Activated T-helper 2 cell treated with anti-CD3 and anti-CD28 coated beads, Interferon-gamma antibody, Interleukin-2, Interleukin-4, amounts not matched to agents 10 μg/mL and 5 μg/mL and 100 μg/mL, durations not matched to agents 14 hours and 24 hours and 36 hours (primary cell): ENCODE measurements at places on chromosomes 6 and 20. TPM values are rescaled to one million over a fixed set of nuclear protein-coding genes. Genes with fewer than 3 reads are reported as not detected.

GRCh38 chr6:169991913-169992312 lies 240.5 kb downstream of the ERMARD start:
- no peak for DNase-seq

- no peak for DNase-seq
These were observed 28.8 kb upstream of the NHSL1 start for GRCh38 chr6:138528137-138528536.

The TXLNB gene
- total RNA-seq = 0.05 TPM in 1 of 2 replicates, not detected in the other

DNA sequence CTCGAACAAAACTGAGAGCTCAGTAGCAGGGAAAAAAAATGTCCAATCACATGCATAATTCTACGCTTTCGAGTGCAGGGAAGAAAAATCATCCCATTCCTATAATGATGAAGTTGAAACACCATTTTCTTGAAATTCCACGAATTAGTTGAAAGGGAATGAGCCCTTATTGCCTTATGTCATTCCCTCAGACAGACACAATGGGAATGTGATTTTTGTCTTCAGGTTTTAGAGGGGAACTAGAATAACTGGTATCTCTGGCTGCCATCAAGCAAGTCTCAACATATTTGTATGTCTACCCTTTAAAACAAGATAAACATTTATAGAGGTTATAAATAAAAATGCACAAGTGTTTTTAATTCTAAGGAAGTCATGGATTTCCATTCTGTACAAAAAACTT lies 87.9 kb downstream of the KIF13A start:
- no peak for DNase-seq

The TNF gene
- total RNA-seq = 94.4 and 96.8 TPM in 2 replicates

GRCh38 chr6:158009935-158010585 lies 28.4 kb downstream of the SYNJ2 start:
- DNase-seq = no peak

DNA sequence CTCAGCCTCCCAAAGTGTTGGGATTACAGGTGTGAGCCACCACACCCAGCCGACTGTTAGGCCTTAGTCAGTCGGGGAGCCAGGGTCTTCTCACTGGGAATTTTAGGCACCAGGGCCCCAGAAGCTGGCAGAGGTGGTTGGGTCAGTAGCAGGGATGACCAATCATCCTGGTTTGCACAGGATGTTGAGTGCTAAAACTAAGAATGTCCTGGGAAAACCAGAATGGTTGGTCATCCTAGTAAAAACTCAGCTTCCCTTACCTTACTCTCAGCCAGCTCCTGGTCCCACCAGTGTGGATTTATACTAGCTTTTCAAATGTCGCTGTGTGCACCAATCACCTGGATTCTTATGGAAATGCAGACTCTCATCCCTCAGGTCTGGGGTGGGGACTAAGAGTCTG lies 31.8 kb downstream of the KCNG1 start:
- no peak for DNase-seq

DNA sequence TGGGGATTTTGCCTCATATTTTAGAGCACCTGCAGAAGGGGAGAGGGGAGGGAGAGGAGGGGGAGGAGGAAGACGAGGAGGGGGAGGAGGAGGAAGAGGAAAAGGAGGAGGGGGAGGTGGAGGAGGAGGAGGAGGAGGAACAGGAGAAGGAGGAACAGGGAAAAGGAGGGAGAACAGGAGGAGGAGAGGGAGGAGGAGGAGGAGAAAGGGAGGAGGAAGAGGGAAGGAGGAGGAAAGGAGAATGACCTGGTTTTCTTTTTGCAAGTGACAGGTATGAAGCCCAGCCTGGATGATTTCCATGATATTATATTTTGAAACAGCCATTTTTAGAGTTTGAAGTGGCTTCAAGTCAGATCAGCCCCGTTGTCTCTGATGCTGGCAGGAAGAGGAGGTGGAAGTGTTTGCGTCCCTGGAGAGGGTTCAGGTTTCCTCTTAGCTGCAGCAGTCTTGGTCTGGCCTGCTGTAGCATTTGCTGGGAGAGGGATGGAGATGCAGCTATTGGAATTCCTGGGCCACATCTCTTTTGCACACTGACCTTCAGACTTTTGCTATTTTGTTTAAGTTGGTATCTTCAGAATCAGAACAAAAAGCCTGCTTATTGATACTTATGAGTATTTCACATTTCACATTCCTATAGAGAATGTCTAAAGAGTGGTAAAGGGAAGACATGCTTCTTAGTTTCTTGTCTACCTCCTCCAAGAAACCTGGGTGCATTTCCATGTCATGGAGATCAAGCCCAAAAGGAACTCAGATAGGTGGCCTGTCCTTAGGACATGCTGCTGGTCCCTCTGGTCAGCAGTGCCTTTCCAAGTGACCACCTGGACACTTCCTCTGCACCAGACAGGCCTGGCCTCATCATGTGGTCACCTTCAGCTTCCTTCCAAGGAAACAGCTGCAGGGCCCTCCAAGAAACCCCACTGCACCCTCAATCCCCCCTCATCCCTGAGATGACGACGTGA lies 54.3 kb upstream of the IYD start:
- DNase-seq = no peak
